ENCODE measurements at places on chromosomes 7 and 10.

DNA sequence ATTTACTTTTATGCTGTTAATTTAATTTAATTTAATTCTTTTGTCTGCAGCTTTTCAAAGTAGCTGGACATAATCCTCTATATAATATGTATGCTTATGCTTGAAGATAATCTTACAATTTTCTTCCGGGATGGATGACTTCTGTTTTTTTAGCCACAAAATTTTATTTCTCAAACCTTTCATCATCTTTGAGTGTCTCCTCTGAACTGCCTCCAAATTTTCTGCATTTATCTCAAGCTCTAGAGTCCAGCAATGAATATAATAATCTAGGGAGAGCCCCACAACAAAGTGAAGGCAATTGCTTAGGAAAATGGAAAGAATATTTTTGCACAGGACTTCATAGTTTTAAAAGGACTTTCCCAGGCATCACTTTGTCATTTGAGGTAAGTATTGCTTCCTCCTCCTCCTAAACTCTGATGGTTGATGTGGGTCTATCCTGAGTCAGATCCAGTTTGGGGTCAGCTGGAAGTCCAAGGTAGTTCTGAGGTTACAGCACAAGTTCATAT lies 53.7 kb upstream of the FAM3C start:
- no peak for DNase-seq

DNA sequence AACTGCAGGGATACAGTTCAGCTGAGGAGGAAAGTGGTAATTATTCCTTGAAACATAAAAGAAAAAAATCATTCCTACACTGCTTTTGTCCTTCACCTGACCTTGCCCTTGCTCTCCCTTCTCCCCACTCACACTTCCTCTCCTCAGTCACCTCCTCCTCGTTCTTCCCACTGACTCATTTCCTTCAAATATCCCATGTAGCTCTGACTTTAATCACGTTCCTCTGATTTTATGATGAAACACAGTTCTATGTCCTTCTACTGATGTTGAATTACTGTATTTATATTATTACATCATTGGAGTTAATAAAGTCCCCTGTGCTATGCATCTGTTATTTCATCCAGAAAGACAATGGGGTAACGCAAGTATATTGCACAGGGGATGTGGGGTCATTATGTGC lies 575.6 kb downstream of the POM121L12 start:
- no peak for DNase-seq

DNA sequence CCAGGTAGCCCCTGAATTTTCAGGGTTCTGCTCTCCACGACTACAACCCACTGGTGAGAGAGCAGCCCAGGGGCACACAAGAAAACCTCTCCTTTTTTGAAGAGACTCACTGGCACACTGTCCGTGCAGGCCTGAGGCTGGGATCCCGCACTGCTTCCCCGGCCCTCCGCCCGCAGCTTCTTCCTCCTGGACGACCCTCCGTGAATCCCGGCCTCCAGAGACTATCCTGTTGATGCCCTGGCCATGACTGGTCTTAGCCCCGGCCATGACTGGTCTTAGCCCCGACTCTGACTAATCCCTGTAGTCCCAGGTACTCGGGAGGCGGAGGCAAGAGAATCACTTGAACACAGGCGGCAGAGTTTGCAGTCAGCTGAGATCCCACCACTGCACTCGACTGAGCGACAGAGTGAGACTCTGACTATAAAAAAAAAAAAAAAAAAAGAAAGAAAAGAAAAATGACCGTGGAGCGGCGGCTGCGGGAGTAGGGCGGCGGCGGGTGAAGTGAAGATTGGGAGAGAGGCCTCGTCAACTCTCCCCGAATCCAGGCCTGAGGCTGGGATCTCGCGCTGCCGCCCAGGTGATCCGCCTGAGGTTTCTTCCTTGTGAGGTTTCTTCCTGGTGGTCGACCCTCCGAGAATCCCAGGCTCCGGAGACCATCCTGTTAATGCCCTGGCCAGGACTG lies 196.4 kb downstream of the ZNF716 start:
- DNase-seq: no peak

DNA sequence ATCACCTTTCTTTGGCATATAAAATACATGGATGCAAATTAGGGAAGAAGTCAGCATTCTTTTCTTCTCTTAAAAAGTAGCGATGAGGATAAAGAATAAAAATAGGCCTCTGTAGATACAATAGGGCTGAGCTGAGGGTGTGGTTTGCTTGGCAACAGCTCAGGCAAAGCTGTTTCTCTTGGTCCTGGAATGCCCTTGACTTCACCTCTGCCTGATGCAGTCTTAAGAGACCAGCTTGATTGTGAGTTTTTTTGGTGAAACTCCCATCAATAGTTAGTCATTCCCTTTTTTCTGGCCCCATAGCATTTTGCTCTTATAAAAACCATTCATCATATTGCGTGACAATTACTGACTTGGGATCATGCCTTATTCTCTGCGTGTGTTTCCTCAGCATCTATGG lies 42.1 kb upstream of the MKLN1 start:
- no peak for DNase-seq

- no peak for DNase-seq
These were observed 57.7 kb downstream of the STEAP1B start for GRCh38 chr7:22442187-22442881.

DNA sequence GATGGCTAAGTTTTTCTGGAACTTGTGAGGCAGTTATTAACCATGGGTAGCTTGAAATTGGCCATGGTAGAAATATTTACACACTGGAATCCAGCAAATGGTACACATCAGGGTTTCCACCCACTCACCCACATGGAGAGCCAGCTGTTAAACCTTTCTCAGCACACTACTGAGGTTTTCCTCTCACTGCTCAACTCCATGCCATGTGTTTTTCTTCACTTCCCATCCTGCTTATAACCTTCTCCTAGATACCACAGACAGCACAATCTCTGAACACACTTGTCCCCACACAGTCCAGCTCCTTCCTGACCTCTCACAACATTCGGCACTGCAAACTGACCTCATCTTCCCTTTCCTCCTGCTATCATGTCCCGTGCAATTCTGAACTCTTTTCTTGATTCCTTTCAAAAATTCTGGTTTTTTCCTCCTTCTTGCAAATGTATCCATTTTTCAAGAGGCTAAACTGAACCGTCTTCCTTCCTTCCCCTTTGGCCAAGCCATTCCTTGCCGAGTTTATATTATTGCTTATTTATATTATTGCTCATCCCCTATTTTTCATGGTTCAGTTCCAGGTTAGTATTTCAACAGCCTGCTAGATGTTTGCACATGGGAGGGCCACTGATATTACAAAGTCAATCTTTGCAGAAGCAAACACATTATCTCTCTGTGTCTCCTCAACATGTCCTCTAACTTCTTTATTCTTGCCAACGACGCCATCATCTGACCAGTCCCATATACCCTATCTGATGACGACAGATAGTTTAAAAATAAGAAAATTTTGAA lies 606.4 kb downstream of the SORCS1 start:
- DNase-seq: no peak

DNA sequence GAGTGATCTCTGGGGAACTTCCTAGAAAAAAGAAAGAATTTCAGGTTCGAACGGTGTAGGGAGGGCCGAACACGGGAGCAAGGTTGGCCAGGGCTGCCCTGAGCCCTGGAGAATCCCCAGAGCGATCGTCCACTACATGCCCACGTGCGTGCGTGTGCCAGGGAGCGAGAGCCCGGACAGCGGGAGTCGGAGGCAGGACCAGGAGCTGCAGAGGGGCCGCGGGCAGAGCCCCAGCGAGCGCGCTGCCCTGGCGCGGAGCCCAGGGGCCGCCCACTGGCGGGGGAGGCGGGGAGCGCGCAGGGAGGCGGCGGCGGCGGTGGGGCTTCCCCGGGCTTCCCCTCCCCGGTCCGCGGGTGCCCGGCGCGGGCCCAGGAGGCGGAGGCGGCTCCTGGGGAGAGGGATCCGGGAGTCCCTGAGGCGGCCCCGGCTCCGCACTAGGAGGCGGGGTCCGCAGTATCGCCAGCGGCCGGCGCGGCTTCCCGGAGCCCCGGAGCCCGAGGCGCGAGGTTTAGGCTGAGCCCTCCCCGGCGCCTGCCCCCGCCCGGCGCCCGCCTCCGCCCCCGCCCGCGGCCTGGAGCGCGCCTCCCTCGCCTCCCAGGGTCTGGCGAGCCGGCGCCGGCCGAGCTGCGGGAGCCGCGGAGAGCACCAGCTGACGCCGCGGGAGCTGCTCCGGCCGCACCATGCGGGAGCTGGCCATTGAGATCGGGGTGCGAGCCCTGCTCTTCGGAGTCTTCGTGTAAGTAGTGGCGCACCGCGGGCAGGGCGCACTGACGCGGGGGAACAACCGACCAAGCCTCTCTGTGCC lies at the start of gene PLPP4:
PLPP4 (plus strand) TSS at position 602 of the 805 bp plus-strand sequence; CDS start at position 681, 79 bp downstream.
- DNase-seq: no peak

- no peak for DNase-seq
These were observed 1127.7 kb downstream of the REEP3 start for GRCh38 chr10:64648915-64649314.

GRCh38 chr7:30627026-30627425 lies 32.3 kb downstream of the GARS1 start:
- DNase-seq: no peak

DNA sequence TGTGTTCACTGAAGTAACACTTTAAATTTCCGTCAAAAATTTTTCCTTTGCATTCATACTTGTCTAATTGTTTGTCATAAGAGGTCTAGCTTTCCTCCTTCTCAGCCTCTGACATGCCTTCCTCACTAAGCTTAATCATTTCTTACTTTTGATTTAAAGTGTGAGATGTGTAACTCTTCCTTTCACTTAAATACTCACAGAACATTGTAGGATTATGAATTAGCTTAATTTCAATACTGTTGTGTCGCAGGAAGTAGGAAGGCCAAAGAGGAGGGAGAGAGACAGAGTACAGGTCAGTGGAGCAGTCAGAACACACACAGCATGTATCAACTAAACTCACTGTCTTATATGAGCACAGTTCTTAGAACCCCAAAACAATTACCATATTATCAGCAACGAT lies 99.0 kb downstream of the SRPK2 start:
- DNase-seq: no peak

- DNase-seq: no peak
These were observed 102.9 kb upstream of the MYO3A start for GRCh38 chr10:25831080-25831479.

DNA sequence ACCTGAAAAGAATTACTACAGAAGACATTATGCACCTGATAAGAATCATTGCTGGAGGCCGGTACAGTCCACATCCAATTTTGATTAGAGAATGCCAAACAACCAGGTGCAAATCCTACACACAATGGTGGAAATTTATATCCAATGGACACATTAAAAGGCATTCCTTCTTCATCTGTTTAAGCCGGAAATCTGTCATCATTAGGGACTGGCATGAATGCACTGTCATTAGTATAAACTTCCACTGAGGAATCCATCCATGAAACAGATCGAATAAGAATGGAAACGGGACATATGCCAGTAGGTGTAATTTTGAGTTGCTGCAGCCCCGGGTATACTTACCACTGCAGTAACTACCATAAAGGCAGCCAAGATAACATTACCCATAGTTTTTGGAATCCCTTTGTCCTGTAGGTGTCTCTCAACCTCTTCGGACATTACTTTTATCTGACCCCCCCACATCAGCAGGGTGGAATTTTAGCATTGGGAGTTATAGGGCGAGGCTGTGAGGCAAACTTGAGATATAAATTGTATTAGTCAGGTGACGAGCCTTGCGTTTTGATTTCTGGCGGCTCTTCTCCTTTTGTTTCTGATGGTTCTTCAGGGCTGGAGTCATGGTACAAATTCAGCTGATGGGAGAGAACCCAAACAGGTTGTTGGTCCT lies 36.5 kb upstream of the AKR1C2 start:
- no peak for DNase-seq

GRCh38 chr7:81648716-81649115 lies 121.1 kb downstream of the HGF start:
- no peak for DNase-seq

- no peak for DNase-seq
These were observed 106.3 kb downstream of the GRK5 start for GRCh38 chr10:119313644-119314043.

DNA sequence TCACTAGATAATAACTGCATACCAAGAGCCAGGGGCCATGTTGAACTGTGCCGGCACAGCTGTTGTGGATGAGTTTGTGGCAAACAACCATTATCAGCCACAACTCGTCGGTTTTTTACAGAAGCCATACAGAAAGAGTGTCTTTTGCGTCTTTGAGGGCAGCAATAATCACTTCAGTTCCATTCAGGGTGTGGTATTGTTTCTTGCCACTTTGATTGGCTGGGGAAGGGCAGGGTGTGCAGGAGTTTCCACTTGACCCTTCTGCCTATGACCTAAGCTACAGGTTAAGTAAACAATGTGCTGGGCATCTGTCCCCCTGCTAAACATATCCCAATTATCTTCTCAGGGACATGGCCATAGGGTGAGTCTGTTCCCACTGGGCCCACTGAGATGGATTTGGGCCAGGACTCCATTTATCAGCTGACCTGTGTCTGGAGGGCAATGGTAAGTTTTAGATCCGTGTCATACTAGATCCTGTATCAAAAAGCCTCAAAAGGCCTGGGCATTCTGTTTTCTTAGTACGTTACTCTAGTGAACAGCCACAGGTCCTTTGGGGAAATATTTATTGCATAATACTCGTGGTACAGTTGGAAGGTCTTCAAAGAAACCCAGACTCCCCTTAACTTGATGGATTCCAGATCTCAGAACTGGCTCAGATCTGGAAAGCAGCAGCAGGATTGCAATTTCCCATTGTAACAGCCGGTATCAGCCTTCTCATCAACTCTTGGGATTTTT lies 15.9 kb downstream of the ZNF3 start:
- DNase-seq: no peak

- DNase-seq: no peak
These were observed 481.4 kb downstream of the GALNT17 start for GRCh38 chr7:71613313-71613712.

DNA sequence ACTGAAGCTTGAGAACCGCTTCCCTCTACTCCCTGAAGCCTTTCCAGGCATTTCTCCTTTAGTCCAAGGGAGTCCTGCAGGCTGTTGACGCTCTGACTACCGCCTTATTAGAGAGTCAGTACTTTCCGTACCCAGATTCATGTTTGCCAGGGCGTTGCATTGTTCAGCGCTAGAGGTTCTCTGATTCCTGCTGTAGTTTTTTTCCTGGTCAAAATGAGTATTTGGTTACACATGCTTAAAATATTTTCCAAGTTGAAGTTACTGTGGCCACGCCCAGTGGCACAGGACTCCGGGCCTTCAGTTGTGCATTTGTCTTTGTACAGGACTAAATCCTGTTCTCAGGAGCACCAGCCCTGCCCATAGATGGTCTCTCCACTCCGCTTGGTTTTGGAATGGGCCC lies 7.9 kb downstream of the MTURN start:
- no peak for DNase-seq

- no peak for DNase-seq
These were observed 52.6 kb downstream of the BICC1 start for GRCh38 chr10:58565271-58565670.

GRCh38 chr10:120578890-120579289 lies 121.9 kb downstream of the PLPP4 start:
- no peak for DNase-seq
